Activated gamma-delta T cell treated with Interleukin-2 at 50 U/mL for 16 hours (primary cell): ENCODE measurements at places on chromosomes 16 and 17.
A peak's percentile ranks its signal among the peaks of the same experiment; 100 is the strongest.

DNA sequence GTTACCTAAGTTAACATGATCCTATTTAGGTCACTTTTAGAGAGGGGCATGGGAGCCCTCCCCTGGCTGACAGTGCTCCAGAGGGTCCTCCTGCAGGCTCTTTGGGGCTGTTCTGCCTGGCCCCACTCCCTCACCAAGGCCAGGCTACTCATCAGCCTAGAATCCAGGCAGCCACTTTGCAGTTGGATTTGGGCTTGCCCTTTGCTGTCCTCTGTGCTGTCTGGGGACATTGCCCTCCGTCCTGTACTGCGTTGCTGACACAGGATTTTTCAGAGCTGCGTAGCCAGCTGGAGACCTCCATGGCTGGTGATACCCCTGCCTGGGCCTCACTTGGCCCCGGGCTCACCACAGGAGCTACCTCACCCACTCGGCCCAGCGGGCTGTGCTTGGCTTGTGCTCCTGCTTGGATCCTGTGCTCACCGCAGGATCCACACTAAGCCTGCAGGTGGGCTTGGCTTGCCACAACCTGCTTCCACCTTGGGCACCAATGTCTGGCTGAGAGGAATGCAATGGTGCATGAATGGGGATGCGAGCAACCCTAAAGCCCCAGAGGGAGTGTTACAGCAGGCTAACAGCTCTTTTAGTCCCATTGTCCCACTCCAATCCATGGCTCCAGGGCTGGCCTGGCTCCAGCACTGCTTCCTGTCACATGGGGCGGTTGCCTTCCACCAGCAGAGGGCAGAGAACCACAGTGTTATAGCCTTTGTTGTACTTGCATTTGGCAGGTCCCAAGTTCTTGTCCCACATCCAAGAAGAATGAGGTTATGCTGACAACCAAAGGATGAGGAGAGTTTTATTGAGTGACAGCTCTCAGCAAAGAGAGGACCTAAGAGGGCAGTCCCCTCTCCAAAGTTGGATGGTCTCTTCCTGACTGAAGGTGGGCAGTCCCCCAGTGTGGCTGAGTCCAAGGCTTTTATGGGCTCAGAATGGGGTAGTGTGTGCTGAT lies 21.5 kb downstream of the CCL4 start:
- DNase-seq = no peak

GRCh38 chr16:88888461-88889387 lies 22.3 kb upstream of the PABPN1L start:
- DNase-seq = no peak

DNA sequence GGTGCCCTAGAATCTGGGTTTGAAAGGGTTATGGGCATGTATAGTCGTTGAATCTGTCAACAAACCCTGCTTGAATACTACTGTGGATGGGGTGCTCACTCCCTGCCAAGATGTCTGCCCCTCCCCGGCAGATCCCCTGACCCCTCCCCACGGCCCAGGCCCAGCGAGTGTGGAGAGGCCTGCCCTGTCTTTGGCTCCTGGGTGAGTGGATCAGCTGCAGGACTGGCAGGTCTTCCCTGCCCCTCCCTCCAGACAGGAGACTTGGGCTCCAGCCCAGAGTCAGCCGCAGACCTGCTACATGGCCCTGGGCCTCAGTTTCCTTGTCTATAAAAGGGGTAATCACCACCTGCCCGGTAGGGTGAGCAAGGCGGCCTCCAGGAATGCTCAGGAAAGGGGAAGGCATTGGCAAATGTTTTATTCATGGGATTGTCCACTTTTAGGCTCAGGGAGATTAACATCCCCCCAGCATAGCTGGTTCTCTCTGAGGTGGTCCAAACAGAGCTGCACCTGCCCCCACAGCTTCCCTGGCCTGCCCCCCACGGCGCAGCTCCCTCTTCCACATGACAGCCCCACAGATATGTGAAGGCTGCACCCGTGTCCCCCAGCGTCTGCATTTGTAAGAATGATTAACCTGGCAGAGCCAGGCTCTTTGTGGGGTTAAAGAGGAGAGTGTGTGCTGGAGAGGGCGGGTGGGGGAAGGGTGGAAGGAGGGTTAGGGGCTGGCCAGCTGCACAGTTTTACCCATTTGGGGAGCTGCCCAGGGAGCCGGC lies 18.5 kb upstream of the SPNS2 start:
- no peak for DNase-seq

DNA sequence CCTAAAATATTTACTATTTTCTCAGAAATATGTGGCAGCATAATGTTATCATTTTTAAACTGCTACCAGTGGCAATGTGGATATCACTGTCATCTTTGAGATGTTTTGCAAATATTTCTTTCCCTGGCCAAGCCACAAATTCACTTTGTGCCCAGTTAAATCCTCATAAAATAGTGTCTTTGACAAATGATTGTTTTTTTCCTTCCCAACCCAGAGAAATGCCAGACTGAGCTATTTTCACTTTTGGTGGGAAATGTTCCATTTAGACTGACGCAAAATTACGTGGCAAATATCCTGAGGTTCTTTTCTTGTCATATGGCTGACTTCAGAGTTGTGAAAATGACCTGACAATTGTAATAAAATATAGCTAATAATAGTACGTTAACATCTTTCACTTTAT lies 807.0 kb upstream of the SOX9 start:
- no peak for DNase-seq

GRCh38 chr16:3597226-3597625 lies 14.2 kb downstream of the SLX4 start:
- no peak for DNase-seq

- DNase-seq = no peak
Measured at GRCh38 chr17:4229627-4230541, 33.9 kb downstream of the ANKFY1 start.

DNA sequence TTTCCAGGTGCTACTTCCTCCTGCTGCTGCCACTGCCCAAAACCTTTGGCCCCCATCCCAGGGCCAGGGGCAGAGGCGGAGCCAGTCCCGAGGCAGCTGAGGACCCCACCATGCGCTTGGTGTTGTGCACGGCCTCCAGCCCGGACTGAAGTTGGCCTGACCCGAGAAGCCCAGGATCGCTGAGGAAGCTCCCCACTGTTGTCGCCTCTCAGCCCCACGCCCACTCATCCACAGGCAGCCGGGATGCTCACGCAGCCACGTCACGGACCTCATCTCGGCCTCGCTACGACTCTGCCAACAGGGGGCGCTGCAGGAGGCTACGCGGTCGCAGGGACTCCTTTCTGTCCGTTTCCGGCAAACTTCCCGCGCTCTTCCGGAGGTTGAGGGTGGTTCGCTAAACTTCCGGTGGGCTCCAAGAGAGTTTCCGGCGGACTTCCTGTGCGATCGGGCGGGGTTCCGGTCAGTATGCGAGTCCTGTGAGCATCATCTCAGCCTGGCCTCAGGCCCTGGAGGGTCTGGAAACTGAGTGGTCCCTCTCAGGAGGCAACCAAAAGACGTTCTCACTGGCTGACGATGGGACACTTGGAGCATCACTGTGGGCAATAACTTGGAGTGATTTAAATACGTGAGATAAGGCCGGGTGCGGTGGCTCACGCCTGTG lies 12.4 kb downstream of the ZG16B start:
- peak; percentile 77 for DNase-seq

DNA sequence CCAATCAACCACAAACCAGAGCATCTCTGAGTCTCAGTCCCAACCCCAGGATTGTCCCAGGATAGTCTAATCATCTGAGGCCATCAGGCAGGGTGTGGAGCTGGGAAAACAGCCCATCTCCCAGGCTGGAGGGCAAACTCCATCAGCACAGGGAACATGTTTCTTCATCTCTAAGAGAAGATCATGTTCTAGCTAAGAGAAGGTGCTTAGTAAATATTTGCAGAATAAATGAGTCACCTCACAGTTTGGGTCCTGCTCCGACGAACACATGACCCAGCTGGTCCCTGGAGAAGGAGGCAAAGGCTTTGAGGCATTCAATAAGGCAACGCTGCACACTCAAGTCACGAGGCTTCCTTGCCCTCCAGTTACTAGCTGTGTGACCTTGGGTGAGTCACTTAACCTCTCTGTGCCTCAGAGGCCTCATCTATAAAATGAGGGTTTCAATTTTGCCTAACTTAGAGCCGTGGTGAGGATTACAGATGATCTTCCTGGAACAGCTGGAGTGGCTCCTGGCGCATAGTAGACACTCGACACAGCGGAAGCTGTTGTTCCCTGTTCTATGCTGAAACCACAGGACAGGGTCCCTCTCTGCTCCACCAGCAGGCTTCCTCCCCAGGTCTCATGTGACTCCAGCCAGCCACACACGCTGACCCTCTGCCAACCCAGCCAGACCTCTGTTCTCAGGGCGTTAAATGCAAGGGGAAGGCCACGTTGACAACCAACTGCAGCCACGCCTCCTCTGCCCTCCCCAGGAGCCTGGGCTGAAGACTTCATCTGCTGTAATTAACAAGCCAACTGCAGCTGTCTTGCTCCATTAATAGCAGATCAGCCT lies 10.3 kb upstream of the RPL38 start:
- no peak for DNase-seq

- DNase-seq = no peak
Measured at GRCh38 chr16:70651524-70651923, 5.2 kb downstream of the IL34 start.

GRCh38 chr17:50027881-50028735 lies 27.8 kb upstream of the ITGA3 start:
- DNase-seq = no peak

DNA sequence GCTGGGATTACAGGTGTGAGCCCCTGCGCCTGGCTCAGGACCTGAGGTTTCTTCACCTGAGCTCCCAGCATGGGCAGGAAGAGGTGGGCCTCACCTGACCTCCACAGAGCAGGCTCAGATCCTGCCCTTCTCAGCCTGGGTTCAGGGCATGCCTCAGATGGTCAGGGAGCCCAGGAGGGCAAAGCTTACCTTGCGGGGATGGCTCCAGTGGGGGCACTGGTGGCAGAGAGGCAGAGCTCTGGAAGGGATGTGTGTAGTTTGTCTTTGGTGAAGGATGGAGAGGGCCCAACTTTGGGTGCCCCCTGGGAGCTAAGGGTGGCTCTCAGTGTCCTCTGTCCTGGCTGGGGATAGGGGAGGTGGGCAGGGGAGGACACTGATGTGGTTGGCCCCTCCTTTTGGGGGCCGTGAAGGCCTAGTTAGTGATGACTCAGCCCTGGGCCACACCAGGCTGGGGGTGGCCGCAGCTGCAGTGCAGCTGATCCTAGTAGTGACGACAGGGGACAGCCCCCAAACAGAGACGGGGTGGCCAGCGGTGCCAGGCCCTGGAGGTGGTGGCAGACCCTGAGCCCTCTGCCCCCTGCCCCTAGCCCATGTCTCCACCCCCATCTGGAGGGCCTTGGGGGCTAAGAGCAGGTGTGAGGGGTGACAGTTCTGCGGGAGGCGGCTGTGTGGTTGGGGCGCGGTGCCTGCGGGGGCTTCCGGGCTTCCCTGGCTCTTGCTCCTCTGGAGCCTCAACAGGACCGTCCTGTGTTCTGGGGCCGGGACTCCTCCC lies 5.8 kb downstream of the NHERF2 start:
- no peak for DNase-seq

- DNase-seq = no peak
Measured at GRCh38 chr17:15145621-15146020, 119.5 kb downstream of the PMP22 start.

DNA sequence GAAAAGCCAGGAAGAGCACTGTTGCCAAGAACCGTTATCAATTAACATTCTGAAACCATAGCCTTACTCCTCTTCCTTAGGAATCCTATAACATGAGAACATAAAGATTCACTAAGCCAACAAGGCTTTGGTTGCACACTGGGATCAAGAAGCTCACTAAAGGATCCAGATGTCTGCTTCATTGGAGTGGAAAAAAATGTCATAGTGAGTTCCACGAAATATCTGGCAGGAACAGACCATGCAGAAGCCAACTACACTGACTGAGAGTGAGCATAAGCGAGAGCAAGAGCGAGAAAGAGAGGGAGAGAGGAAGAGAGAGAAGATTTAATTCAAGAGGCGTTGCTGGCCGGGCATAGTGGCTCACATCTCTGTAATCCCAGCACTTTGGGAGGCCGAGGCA lies 13.4 kb upstream of the MEIOC start:
- no peak for DNase-seq

- no peak for DNase-seq
Measured at GRCh38 chr16:72530434-72530833, 358.5 kb upstream of the PMFBP1 start.

DNA sequence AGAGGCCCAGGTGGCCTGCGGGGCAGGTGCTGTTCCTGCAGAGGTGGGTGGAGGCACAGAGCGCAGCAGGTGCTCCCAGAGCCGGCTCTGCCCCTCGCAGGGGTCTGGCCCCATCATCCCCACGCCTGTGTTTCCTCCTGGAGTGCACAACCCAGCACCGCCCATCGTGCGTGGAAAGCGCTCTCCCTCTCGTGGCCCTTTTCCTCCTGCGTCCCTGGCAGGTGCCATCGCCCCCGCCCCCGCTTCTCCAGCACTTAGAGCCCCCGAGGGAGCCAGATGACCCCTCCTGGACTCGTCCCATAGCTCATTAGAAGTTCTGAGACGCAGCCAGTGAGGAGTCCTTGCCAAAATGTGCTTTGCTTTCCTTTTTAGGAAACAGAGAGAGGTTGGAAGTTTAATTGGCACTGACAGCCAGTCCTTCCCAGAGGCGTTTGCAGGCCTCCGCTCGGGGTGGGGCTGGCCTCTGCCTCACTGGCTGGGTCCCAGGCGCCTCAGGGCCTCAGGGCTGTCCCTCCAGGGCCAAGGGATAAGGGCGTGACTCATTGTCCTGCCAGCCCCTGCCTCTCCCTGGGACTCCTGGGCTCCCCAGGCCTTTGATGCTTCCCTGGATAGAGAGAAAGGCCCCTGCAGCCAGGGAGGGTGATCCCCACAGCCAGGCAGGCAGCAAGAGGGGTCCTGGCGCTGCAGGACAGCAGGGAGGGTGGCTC lies 32.2 kb upstream of the CHMP6 start:
- no peak for DNase-seq
